ENCODE measurements at places on chromosomes 7 and 10. TPM values are rescaled to one million over a fixed set of nuclear protein-coding genes. Genes with fewer than 3 reads are reported as not detected.

DNA sequence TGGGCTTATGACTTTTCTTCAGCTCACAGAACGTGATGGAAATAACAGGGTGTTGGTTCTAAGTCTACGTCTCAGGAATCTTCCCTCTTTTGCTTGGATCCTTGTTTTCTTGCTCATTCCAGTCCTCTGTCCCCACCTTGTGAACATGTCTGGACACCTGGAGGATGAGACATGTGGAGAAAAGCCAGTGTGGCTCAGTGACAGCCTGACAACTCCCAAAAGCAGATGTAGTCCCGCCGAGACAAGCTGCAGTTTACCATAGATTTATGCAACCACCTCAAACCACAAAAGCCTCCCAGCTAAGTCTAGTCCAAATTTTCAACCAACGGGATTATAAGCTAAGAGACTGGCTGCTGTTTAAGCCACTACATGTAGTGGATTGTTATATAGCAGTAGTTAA is 476.1 kb downstream of the SH2D4B start:
- no peak overlapping the region for H3K27ac ChIP-seq
- H3K27me3 ChIP-seq = no peaks in the 10 kb centered on the region
- H3K4me3 ChIP-seq = no peak overlapping the region
- no peak for DNase-seq
- H3K36me3 ChIP-seq = no peaks in the 10 kb centered on the region

The FAM25A gene
- not detected for total RNA-seq

GRCh38 chr10:72082856-72083789 is 5.2 kb downstream of the SPOCK2 start:
- H3K4me1 ChIP-seq = peaks cover 4% of the 10 kb centered on the region
- peaks cover 9% of the 10 kb centered on the region for H3K27me3 ChIP-seq
- H3K4me3 ChIP-seq = no peak overlapping the region
- H3K27ac ChIP-seq = no peak overlapping the region

DNA sequence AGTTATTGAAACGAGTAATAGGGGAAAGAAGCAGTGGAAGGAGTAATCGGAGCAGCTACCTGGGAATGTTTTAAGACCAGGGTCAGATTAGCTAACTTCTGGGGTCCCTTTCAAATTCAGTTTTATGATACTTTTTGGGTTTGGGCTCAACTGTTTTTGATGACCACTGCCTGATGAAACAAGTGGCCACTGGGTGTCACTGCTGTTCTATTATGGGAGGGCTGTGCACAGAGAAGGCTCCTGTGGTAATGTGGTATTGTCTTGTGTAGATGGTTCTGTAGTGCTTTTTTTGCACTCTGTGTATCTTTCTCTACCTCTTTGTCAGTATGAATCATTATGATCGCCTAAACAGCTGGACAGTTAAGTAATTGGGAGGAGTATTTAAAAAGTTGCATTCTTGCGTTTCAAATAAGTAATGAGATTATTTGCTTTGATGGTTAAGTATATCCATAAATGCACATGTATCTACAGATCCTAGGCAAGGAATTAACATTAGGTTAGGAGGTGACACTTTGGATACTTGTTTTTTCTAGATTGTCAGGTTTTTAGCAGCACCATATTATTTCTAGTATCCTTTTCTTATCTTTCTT is 128.4 kb downstream of the ABCA13 start:
- H3K4me1 ChIP-seq = no peaks in the 10 kb centered on the region
- no peaks in the 10 kb centered on the region for H3K36me3 ChIP-seq
- H3K27me3 ChIP-seq = no peaks in the 10 kb centered on the region
- no peak overlapping the region for H3K4me3 ChIP-seq

The C10orf67 gene
- 0.09 TPM for total RNA-seq

The EXOC6 gene
- 16.8 TPM for total RNA-seq

The RAPGEF5 gene
- total RNA-seq = 8.1 TPM

The C10orf71 gene
- total RNA-seq = 208 TPM

The GOLGA7B gene
- 0.98 TPM for total RNA-seq

The ABCB4 gene
- total RNA-seq = 1.6 TPM

The FLNC gene
- total RNA-seq = 4,398 TPM

GRCh38 chr7:2722591-2722990 is 34.6 kb downstream of the AMZ1 start:
- no peaks in the 10 kb centered on the region for H3K4me1 ChIP-seq
- H3K27me3 ChIP-seq = no peaks in the 10 kb centered on the region
- DNase-seq = no peak
- no peak overlapping the region for H3K4me3 ChIP-seq
- no peak overlapping the region for H3K27ac ChIP-seq

The DNAH11 gene
- total RNA-seq = 0.62 TPM

GRCh38 chr7:147279514-147279913 is 1162.9 kb downstream of the CNTNAP2 start:
- no peak for DNase-seq
- no peaks in the 10 kb centered on the region for H3K4me1 ChIP-seq
- H3K4me3 ChIP-seq = no peak overlapping the region

The CDH23 gene
- 1.8 TPM for total RNA-seq

DNA sequence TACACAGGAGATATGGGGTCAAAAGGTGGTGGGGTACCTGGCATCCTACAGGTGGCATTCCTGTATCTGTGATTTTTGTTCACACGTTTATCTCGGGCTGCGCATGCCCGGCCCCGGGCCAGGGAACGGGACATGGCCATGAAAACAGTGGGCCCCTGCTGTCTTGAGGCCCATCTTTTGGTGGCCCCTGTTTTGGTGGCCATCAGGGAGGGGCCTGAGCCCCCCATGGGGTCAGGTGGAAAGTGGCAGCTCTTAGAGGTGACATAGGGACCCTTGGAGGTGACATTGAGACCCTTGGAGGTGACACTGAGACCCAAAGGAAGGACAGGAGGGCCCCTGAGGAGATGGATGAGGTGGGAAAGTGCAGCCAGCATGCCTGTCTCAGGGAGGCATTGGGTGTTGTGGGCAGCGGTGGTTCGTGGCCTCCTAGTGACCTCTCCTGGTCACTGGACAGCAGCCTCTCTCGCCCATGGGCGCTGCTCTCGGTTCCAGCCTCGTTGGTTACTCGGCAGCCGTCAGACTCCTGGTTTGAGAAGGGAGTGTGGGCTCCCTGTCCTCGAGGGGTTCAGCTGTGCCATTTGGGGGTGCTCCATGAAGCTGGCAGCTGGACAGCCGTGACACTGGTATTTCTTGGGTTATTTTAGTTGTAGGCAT is 39.9 kb downstream of the INPP5A start:
- no peak overlapping the region for H3K4me3 ChIP-seq
- no peak overlapping the region for H3K27ac ChIP-seq
- peaks cover 43% of the 10 kb centered on the region for H3K4me1 ChIP-seq
- H3K27me3 ChIP-seq = no peaks in the 10 kb centered on the region

GRCh38 chr7:69526570-69526969 is 71.7 kb upstream of the AUTS2 start:
- H3K27ac ChIP-seq = no peak overlapping the region
- no peaks in the 10 kb centered on the region for H3K36me3 ChIP-seq
- DNase-seq = no peak
- H3K4me3 ChIP-seq = no peak overlapping the region
- H3K27me3 ChIP-seq = no peaks in the 10 kb centered on the region

- no peak for DNase-seq
- H3K4me1 ChIP-seq = peaks cover 2% of the 10 kb centered on the region
- no peak overlapping the region for H3K4me3 ChIP-seq
- H3K27ac ChIP-seq = no peak overlapping the region
- H3K27me3 ChIP-seq = no peaks in the 10 kb centered on the region
Observed at GRCh38 chr10:126907423-126907970, 2.3 kb downstream of the DOCK1 start.

GRCh38 chr10:121085367-121085766 is 234.2 kb downstream of the WDR11 start:
- no peak for DNase-seq
- H3K27ac ChIP-seq = no peak overlapping the region
- no peaks in the 10 kb centered on the region for H3K36me3 ChIP-seq
- no peaks in the 10 kb centered on the region for H3K27me3 ChIP-seq
- no peak overlapping the region for H3K4me3 ChIP-seq
- no peaks in the 10 kb centered on the region for H3K4me1 ChIP-seq

DNA sequence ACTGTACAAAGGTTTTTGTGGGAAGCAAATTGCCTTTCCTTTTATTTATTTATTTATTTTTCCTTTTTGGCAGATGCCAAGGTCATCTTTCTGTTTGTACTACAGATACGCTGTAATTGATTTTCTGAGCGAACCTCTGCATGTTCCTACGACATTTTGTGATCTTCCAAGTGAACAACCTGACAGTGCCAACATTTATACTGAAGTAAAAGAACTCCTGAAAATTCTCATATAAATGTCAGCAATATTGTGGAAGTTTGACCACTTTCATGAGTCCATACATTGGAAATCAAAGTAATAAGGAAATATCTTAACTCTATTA is 86.8 kb upstream of the EEPD1 start:
- peaks cover 13% of the 10 kb centered on the region for H3K4me1 ChIP-seq
- H3K36me3 ChIP-seq = no peaks in the 10 kb centered on the region
- H3K27ac ChIP-seq = no peak overlapping the region
- H3K4me3 ChIP-seq = no peak overlapping the region
- no peaks in the 10 kb centered on the region for H3K27me3 ChIP-seq

GRCh38 chr7:15674586-15674985 is 11.9 kb downstream of the MEOX2 start:
- no peaks in the 10 kb centered on the region for H3K4me1 ChIP-seq
- no peak for DNase-seq
- no peaks in the 10 kb centered on the region for H3K27me3 ChIP-seq
- no peak overlapping the region for H3K4me3 ChIP-seq

The ZNF804B gene
- total RNA-seq = not detected

Data from gastrocnemius medialis (tissue), 4 donors.